Lung (tissue), 17 donors: ENCODE measurements at places on chromosomes 7 and 10. TPM values are rescaled to one million over a fixed set of nuclear protein-coding genes. Genes with fewer than 3 reads are reported as not detected.

DNA sequence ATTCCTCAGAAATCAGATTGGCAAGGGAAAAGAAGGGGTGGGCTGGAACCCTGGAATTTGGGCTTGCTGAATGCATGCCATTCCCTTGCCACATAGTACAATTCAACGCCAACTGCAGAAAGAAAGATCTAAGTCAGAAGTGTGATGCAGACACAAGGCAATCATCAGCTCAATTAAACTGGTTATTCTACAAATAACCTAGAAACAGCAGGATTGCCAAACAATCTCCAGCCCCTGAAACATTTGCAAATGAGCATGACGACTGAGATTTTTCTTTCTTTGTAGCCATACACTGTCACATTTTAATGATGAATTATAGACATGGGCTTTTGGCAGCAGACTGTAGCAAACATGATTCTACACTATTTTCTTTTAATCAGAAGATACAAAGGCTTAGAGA, 16.5 kb upstream of the CREB5 start:
- H3K27ac ChIP-seq, result no peak overlapping the region
- no peaks in the 10 kb centered on the region for H3K27me3 ChIP-seq
- H3K36me3 ChIP-seq, result no peaks in the 10 kb centered on the region
- H3K4me3 ChIP-seq, result no peak overlapping the region
- peak; percentile 59 for DNase-seq
- no peaks in the 10 kb centered on the region for H3K4me1 ChIP-seq

GRCh38 chr7:111175908-111176441, 85.0 kb downstream of the LRRN3 start:
- H3K4me3 ChIP-seq, result no peak overlapping the region
- H3K27ac ChIP-seq, result no peak overlapping the region
- H3K27me3 ChIP-seq, result no peaks in the 10 kb centered on the region
- H3K36me3 ChIP-seq, result no peaks in the 10 kb centered on the region
- no peaks in the 10 kb centered on the region for H3K4me1 ChIP-seq

DNA sequence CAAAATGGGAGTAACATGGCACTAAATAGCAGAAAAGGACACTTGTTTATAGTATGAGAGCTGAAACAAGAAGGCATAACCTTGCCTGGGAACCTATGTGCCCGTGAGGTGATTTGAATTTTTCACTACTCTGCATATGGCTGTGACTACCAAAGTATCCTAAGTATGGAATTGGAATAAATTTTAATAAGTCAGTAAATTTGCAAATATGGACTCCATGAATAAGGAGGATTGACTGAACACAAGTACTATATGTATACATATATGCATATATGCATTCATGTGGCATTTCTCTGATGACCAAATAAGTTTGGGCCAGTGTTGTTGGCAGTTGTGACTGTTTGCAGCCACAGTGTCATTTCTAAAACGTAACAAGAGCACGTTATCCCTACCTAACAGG, 34.5 kb downstream of the PRR15 start:
- no peak overlapping the region for H3K4me3 ChIP-seq
- no peaks in the 10 kb centered on the region for H3K4me1 ChIP-seq
- H3K27me3 ChIP-seq, result peaks cover 39% of the 10 kb centered on the region
- H3K36me3 ChIP-seq, result no peaks in the 10 kb centered on the region

DNA sequence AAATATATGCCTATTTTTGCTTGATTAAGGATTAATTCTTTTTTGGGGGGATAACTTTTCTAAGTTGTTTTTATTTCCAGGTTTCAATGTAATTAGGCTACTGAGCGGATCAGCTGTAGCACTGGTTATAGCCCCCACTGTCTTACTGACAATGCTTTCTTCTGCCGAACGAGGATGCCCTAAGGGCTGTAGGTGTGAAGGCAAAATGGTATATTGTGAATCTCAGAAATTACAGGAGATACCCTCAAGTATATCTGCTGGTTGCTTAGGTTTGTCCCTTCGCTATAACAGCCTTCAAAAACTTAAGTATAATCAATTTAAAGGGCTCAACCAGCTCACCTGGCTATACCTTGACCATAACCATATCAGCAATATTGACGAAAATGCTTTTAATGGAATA, 1.0 kb downstream of the LRRTM3 start:
- peaks cover 21% of the 10 kb centered on the region for H3K27me3 ChIP-seq
- DNase-seq, result no peak
- no peak overlapping the region for H3K27ac ChIP-seq

- peaks cover 28% of the 10 kb centered on the region for H3K36me3 ChIP-seq
- H3K27ac ChIP-seq, result no peak overlapping the region
- H3K27me3 ChIP-seq, result no peaks in the 10 kb centered on the region
- no peak for DNase-seq
Measured at GRCh38 chr7:43637114-43637806, 54.4 kb downstream of the STK17A start.

DNA sequence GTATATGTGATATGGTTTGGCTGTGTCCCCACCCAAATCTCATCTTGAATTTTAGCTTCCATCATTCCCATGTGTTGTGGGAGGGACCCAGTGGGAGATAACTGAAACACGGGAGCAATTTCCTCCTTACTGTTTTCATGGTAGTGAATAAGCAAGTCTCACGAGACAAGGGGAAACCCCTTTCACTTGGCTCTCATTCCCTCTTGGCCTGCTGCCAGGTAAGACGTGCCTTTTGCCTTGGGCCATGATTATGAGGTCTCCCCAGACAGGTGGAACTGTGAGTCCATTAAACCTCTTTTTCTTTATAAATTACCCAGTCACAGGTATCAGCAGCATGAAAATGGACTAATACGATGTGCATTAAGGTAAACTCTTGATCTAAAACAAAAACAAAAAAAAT, 357.1 kb upstream of the AOAH start:
- H3K4me1 ChIP-seq, result no peaks in the 10 kb centered on the region
- no peak overlapping the region for H3K4me3 ChIP-seq
- peaks cover 2% of the 10 kb centered on the region for H3K36me3 ChIP-seq

DNA sequence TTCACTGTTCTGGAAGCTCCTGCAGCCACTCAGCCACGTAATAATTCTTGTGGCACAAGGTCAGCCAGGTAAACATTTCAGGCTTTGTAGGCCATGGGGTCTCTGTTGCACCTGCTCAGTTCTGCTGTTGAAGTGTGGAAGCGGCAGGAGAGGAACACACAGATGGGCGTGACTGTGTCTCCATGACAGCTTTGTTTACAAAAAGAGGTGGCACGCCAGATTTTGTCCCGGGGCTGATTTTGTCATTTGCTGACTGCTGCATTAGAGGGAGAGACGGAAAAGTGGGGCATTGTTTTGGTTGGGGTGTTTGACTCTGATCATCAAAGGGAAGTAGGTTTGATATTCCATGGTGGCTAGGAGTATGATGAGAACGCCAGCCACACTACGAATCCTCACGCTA, 103.1 kb downstream of the PRKAG2 start:
- no peaks in the 10 kb centered on the region for H3K4me1 ChIP-seq
- no peak overlapping the region for H3K27ac ChIP-seq
- no peaks in the 10 kb centered on the region for H3K27me3 ChIP-seq
- no peaks in the 10 kb centered on the region for H3K36me3 ChIP-seq
- no peak for DNase-seq

DNA sequence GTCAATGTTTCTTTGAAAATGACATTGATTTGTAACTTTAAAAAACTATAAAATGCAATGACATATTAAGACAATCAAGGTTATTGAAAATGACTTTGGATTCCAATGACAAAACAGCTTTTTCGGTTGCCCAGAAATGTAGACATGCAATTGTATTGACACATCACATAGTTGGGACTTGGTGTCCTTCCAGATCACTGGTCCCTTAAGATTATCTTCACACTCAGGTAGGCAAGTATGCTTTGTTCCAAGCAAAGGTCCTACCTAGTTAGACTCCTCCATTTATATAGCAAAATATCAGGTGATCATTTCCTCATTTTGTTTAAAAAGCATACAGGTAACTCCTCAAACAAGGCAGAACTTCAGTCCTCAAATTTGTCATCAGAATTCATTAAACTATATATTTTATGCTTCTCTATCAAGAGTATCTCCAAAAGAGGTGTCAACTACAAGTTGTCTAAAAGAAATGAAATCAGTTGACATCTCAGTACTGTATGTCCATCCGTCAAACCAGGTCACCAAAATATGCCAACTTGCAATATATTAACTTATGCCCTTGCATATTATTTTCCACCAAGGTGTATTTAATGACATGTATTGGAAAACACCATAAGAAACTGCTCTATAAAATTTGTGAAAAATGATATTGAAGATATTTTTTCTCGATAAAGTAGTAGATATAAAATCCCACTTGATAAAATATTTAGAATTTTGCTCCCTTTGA, 64.6 kb downstream of the TSPAN12 start:
- H3K36me3 ChIP-seq, result no peaks in the 10 kb centered on the region
- no peak for DNase-seq
- H3K27me3 ChIP-seq, result no peaks in the 10 kb centered on the region
- H3K27ac ChIP-seq, result peak overlapping the region; percentile 29
- no peak overlapping the region for H3K4me3 ChIP-seq

DNA sequence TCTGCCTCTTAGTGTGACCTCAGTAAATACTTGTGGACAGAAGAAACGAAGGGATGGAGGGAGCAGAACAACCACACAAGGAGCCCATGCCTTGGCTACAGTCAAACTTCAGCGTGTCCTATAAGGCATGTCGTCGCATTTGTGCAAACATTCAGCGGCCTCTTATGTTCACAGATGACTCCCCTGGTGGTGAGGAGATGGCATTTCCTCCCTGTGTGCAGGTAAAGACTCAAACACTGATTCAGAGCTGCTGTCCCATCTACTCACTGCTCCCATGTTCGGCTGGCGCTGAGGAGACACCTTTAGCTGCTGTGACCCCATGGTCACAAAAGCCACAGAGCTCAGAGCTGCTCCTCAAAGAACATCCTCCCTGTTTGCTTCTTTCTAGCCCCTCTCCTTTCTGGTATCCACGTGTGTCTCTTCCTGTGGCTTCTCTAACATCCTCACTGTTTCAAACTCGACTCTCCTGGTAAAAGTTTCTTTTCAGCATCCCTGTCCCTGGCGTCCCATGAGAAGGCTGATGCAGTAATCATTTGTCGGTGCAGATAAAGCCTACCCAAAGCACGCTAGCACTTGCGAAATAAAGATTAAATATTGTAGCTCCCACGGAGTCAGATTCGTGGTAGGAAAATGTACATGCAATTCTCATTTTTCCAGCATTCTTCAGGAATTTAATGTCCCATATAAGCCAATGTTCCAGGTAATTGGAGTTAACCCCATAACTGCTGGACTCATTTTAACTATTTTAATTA, 124.9 kb upstream of the NEBL start:
- H3K27ac ChIP-seq, result no peak overlapping the region
- no peaks in the 10 kb centered on the region for H3K36me3 ChIP-seq
- no peaks in the 10 kb centered on the region for H3K4me1 ChIP-seq
- no peak overlapping the region for H3K4me3 ChIP-seq

DNA sequence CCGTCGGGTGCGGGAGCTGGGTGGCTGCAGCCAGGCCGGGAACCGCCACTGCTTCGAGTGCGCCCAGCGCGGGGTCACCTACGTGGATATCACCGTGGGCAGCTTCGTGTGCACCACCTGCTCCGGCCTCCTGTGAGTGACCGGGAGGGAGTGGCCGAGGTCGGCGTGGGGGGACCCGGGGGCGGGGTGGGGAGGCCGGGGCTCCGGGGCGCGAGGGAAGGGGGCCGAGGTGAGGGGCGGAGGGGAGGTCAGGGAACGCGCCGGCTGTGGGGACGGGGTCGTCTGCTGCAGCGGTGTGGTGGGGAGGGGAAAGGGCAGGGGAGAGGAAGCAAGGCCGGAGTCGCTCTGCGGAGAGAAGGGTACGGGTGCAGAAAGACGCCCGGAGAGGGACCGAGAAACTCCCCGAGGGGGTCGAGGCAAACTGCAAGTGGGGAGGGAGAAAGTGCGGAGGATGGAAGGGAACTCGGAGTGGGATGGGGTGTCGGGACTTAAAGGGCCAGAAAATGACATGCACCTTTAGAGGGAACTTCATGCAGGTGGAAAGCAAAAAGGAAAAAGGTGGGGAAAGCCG, 518 bp downstream of the AGFG2 start:
- H3K36me3 ChIP-seq, result no peaks in the 10 kb centered on the region
- H3K27ac ChIP-seq, result peak overlapping the region; percentile 77
- H3K27me3 ChIP-seq, result no peaks in the 10 kb centered on the region
- no peak for DNase-seq

- H3K4me1 ChIP-seq, result peaks cover 7% of the 10 kb centered on the region
- H3K4me3 ChIP-seq, result no peak overlapping the region
- H3K27me3 ChIP-seq, result no peaks in the 10 kb centered on the region
- no peak overlapping the region for H3K27ac ChIP-seq
- no peak for DNase-seq
- H3K36me3 ChIP-seq, result no peaks in the 10 kb centered on the region
Measured at GRCh38 chr7:22333680-22334141, 23.2 kb downstream of the RAPGEF5 start.

DNA sequence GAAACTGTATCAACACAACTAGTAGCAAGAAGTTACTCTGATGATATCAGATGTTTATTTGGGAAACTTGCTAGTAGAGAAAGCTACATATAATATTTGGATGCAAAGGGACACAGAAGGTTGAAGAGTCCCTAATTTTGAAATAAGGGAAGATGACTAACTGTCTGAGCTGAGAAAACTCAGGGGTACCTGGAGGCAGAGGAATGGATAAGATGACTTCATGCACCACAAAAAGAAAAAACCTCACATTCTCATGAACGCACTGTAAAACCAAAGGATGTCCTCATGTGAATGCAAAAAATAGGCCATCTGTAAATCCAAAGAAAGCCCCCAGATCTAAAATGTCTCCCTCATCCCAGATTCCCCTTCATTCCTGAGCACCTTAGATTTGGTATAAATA, 29.3 kb downstream of the PRSS2 start:
- peaks cover 14% of the 10 kb centered on the region for H3K4me1 ChIP-seq
- DNase-seq, result no peak
- H3K4me3 ChIP-seq, result no peak overlapping the region
- H3K36me3 ChIP-seq, result no peaks in the 10 kb centered on the region

CYP2C18 gene
- total RNA-seq, result 1.4 TPM

RNF133 gene
- total RNA-seq, result 9.1 TPM

PON3 gene
- 19.6 TPM for total RNA-seq

LEP gene
- total RNA-seq, result 1.3 TPM

PITX3 gene
- not detected for total RNA-seq

CPED1 gene
- 12.6 TPM for total RNA-seq
